Suppressor macrophage treated with lipopolysaccharide for 1 hour (primary cell): ENCODE measurements at places on chromosomes 2 and 18.

- peak; percentile 38 for DNase-seq
Measured at GRCh38 chr2:125516496-125517109, 1139.4 kb upstream of the GYPC start.

DNA sequence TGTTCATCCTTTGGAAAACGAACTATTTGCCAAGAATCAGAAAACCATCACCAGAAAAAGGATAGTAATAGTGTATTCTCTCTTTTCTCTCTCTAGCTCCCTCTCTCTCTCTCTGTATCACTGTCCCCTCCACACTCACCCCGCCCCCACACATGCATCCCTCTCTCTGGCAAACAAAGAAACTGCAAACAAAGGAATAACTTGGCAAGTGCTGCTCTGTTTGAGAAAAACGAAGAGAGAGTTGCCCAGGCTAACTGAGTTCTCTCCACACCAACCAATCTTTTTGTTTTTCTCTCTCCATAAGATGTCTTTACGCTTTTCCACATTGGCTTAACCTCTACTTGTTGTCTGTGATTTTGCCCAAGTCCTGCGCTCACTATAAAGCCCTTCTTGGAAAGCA, 316.2 kb downstream of the EPHA4 start:
- no peak for DNase-seq

GRCh38 chr2:186307871-186308270, 178.2 kb upstream of the ZC3H15 start:
- no peak for DNase-seq

DNA sequence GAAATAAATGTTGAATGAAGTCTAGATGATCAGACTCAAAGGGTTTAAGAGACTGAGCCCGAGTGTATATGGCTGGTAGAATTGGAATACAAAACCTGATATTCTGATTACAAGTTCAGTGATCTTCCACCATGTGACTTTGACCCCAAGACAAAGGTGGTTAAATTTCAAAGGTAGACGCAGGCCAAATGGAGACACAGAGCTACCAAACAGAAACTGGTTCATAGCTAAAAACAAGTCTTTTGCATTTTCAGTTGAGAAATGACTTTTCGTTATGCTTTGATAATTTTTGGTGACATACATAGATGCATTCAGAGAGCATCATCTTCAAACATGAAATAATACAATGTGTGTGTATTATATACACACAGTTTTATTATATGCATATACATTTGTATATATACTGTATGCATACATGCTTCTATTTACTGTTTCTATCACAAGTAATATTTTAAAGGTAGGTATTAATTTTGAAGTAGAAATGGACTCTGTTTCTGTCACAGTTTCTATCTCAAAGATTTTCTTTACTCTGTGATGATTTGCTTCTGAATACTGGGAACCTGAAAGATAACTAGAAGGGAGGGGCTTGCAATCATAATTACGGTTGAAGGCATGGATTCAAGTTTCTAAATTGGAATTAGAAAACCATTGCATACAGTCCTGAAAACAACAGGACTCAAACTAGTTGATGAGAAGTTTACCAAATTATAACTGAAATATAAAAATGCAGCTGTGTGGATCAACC, 142.3 kb downstream of the ABCA12 start:
- no peak for DNase-seq

DNA sequence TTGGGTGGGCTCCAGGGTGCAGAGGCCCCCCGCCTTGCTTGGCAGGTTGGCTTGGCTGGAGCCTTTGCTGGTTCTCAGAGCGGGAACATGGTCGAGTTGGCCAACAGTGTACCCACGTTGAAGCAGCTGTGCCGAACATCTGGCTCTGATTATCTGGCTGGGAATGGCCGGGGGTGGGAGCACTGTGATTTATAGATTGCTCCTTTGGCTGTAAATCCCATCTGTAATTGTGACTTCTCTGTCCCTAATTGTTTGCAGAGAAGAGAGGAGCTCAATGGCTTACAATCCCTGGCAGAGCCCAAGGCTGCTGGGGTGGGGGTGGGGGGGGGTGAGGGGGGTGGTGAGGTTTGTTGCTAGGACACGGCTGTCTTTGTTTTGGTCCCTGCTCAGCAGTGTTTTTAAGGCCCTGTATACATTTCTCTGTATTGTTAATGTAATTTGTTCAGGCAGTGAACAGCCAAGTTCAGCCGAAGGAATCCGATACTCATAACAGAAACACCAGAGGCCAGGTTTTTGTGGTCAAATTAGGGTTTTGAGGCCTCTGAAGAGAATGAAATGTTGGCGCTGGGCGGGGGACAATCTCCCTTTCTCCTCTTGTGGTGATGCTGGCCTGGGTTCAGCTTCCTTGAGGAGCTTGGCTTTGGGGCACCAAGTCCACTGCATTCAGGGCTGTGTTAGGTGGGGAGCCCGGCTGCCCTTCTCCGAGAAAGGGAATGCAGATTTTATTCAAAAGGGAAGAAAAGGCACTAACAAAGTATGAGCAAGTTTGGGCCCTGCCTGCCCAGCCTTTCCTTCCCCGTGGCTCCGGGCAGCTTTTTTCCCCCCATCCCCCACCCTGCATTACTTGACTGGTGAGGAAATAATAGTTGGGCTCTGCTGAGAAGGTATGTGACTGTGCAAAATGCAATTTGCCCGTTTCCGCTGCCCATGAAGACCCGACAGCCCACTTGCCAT, 82.5 kb downstream of the TCF7L1 start:
- DNase-seq, result no peak
